Motor neuron (in vitro differentiated cells): ENCODE measurements at places on chromosomes 1 and 21. TPM values are rescaled to one million over a fixed set of nuclear protein-coding genes. Genes with fewer than 3 reads are reported as not detected.

Gene OR10J1
- total RNA-seq, result 0.21 TPM in 1 of 2 replicates, not detected in the other

Gene IL24
- 0.22 TPM in 1 of 2 replicates, not detected in the other for total RNA-seq

GRCh38 chr1:151790940-151791651, 796 bp upstream of the TDRKH start:
- ATAC-seq, result peak; percentile 2

DNA sequence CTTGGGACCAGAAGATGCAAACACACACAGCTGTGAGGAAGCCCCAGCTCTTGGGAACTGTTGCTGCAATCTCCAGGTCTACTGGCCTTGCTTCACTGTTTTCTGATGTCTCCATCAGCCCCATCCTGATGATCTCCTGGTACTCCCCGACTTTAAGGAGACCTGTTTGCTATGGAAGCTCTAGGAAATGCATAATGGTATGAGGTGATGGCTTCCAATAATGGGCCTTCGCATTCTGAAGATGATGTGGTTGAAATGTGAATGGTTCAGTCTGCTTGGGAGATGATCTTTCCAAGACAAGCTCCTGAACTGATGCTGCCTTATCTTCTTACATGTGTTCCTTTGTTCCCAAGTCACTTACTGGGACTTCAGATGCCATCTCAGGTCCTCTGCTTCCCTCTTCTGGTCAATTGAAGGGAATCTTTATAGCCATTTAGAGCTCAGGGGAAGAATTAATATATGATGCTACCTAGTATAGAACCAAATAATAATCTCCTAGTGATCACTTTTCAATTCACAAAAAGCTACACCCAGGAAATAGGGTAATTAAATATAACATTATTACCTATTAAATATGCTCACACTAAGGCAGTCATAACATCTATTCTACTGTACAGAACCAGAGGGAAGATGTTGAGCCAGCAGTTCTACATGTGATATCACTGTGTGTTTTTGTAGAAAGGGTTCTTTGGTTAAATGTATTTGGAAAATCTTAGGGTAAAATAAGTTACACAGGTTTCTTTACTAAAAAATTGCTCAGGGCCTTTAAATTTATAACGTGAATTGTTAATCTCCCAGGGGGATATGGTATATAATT, 73.9 kb upstream of the VTCN1 start:
- ATAC-seq, result peak; percentile 94

DNA sequence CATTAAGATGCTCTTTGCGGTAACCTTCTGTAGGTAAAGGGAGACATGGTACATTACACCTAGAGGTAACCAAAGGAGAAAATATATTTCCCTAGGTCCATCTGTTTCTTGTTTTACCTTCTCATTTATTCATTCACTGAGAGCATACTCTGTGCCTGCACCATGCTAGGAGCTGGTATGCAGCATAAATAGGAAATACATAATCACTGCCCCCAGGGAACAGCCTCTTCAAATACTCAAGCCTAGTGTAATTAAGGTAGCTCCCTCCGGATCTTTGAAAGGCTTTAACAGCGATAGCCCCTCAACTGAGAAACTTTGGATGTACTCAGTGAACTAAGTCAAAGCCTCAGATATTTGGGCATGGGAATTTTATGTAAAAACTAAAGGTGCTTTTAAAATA, 123.6 kb downstream of the GABPA start:
- ATAC-seq, result no peak

- ATAC-seq, result no peak
These were observed 42.4 kb upstream of the RUNX1 start for GRCh38 chr21:35091496-35091895.
